ENCODE measurements at places on chromosomes 1 and 21.

- DNase-seq = no peak
Observed at GRCh38 chr1:182410620-182411273, 10.3 kb upstream of the TEDDM1 start.

- no peak for DNase-seq
Observed at GRCh38 chr21:17352996-17353655, 159.7 kb upstream of the CXADR start.

DNA sequence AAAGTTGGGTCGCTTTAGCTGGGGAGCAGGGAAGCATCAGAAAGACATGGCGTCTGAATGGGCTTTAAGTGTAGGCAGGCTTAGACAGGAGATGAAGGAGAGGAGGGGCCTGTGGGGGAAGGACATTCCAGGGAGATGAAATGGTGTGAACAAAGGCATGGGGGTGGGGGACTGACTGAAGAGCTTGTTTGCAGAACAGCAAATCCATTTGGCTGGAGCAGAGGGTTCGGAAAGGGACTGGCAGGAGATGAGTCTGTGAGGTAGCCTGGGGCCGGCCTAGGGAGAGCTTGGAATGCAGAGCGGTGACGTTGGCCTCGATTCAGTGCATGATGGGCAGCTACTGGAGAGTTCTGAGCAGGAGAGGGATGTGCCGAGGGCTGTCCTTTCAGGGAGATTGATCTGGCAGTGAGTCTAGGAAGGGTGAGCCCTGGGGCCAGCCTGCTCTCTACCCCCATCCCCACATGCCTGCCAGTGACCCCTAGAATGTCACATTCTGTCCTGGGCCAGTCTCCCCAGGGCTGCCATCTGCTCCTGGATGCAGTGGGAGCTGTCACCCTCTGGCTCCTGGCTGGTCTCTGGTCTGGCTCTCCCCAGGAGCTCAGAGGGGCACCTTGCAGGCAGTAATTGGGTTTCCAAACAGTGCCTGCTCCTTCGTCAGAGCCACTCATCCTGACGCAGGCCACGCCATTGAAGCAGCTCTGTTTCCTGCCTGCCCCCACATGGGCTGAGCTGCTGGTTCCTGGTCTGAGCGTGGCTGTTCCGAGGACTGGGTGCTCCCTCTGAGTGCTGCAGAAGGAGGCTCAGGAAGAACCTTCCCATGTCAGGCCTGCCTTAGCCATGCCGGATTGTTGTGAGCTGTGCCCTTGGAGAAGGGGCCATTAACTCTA, 22.3 kb upstream of the TMEM222 start:
- peak; percentile 71 for DNase-seq

- no peak for DNase-seq
Observed at GRCh38 chr1:33310702-33311101, 10.2 kb downstream of the A3GALT2 start.

DNA sequence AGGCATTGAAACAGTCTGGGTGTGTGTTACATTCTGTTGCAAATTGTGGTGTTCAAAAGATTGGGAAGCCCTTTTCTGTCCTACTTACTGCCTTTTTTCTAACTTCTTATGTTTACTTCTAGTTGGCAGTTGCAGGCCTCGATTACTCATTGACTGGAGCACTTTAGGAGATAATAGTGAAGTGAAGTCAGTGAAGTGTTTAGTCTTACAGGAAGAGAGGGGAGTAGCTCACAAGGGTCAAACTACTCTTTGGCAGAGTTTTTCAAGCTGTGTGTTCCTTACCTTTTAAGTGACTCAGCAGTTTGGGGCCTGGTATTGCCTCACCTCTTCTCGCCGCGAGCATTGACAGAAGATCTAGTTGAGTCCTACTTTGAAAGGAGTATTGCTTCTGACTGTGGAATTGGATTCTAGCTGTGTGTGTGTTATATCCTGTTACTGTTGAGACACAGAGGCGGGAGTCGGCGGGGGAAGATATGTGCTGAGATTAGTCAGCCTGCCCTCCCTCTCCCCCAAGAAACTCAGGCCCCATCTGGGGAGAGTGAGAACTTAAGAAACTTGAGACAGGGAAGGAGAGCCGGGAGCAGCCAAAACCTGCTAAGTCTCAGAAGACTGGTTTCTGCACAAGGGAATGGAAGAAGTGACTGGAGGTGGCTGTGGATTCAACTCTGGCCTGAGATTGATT, 19.3 kb downstream of the AHCYL1 start:
- peak; percentile 100 for DNase-seq

GRCh38 chr1:212609701-212610574, 1.4 kb downstream of the ATF3 start:
- no peak for DNase-seq

GRCh38 chr1:116391185-116391584, 18.1 kb downstream of the ATP1A1 start:
- no peak for DNase-seq

DNA sequence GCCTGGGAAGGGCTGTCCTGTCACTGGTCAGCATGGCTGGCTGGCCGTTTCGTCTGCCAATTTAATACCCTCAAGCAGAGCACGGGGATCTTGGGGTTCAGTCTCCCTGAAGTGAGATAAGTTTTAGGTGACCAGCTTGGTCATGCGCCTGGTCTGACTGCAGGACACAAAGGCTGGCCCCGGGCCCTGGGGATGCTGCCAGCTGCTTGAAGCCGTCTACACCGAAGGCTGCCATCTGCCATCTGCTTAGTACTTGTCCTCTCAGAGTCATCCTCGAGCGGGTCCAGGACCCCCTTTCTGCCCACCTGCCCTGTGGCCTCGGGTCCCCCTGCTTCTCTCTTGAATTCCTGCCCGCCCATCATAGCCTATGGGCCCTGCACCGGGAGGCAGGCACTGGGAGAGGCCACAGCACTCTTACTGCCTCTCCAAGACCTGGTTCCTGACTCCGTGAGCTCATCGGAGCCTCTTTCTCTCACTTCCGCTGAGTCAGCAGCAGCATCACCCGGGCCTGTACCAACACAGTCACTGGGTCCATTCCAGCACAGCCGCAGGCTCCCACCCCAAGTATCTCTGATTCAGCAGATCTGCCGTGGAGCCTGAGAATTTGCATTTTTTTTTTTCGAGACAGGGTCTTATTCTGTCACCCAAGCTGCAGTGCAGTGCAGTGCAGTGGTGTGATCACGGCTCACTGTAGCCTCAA, 7.0 kb downstream of the FBLIM1 start:
- DNase-seq = no peak

GRCh38 chr21:44958471-44959191, 18.8 kb downstream of the SLX9 start:
- DNase-seq = no peak

- no peak for DNase-seq
Observed at GRCh38 chr1:160614410-160614809, 32.4 kb downstream of the SLAMF1 start.

- no peak for DNase-seq
Observed at GRCh38 chr1:55129194-55129728, 85.9 kb downstream of the USP24 start.

DNA sequence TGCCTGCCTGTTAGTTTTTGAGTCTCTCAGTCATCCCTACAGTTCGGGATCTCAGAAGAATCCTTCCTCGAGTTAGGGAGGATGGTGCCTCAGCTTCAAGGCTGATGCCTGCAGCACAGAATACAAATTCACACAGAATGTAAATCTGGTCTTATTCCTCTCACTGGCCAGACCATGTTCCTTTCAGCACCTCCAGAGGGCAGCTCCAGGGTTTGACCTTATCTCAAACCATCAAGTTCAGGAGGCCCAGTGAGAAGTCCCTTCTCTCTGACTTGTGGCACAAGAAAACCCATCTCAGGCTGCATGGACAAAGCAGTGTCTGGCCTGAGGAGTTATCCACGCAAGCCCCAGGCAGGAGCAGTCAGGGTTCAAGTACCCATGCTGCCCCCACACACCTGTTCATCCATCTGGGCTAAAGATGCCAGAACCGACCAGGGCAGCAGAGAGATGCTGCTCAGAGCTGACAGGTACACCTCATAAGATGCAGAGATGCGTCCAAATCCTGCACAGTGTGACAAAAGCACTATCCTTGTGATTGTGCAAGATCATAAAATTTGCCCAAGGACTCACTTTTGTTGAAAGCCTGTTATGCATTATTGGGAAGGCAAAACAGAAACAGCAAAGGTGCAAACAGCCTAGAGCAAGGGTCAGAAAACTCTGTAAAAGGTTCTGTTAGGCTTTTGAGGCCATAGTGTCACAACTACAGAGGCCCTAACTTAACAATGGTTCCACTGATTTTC, 49.8 kb downstream of the BCAR3 start:
- DNase-seq = no peak

DNA sequence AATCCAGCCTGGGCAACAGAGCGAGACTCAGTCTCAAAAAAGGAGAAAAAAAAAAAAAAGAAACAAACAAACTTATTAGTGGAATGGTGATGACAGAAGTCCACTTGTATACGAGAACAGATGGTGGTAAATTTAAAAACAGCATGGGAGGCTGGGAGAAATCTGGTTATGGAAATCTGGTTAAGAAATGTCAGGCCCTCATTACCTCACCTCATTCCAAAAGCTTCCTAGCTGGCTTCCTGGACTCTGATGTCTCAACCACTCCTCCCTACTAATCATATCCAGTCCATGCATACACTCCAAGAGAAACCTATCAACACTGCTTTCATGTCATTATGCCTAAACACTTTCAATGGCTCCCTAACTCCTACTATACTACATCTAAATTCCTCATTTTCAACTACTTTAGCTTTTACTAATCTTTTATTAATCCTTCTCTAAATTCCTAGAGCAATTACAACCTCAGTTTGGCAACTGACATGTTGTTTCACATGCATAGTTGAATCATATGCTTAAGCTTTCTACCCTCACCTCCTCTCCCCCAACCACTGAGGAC, 52.9 kb downstream of the FOXJ3 start:
- no peak for DNase-seq

GRCh38 chr1:22602060-22602740, 34.2 kb upstream of the C1QA start:
- DNase-seq = no peak

DNA sequence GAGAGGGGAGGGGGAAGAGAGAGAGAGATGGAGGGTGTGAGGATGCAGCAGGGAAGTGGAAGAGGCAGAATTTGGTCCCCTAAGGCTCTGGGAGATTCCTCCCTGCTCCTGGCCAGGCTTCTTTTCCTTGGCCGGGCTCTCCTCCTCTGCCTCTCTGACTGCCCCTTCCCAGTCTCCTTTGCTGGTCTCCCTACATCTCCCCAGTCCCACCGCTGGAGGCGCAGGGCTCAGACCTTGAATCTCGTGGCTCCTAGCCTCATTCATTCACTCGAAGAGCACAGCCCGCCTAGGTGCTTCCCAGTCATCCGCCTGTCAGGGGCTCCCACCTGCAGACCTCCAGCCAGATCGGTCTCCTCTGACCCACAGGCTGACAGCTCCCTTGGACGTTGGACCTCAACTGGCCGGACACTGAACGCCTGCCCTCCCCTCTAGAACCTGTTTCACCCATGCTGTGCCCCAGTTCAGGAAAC, 76.5 kb downstream of the VWA5B1 start:
- no peak for DNase-seq

- DNase-seq = no peak
Observed at GRCh38 chr1:221429264-221429663, 312.6 kb downstream of the DUSP10 start.

GRCh38 chr1:32886004-32886827, at the start of gene HPCA:
Gene HPCA, plus strand, starts transcription at chr1:32886491. Its CDS starts 2,408 bp downstream, at chr1:32888899.
- no peak for DNase-seq

DNA sequence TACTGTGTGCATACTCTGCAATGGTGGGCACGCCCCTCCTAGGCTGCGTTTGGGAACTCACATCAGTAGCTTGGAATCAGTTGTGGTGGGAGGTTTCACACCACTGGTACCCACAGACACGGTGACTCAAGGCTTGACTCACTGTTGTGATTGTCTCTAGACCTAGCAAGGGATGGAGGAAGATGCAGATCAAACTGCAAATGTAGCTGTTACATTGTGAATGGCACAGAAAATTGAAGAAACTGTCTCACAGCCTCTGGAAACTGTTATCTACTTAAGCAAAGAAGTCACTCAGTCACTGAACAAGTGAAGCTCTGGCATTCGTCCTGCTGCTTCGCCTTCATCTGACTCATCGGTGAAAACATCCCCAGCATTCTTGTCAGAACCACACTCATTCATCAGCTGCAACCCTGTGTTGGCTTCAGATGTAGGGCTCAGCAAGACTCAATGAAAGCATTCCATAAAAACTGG, 59.5 kb downstream of the POFUT2 start:
- DNase-seq = peak; percentile 89

DNA sequence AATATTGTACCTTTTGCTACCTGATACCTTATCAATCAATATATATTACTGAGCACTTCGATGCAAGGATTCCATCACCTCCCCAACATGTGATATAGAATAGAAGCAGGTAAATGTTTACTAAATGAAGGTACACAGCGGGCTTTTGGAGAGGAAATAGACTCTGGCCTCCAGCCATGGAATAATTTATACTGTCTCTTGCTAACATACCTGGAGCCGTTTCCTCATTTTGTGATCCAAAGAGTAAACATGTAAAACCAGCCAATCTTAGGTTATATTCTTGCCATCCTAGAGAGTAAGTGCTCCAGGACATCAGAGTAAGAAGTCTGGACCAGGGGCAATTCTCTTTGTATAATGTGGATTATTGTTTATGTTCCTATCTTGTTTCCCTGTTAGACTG, 39.4 kb downstream of the NDUFS5 start:
- no peak for DNase-seq

- no peak for DNase-seq
Observed at GRCh38 chr1:223803211-223803610, 42.5 kb downstream of the TP53BP2 start.

GRCh38 chr1:79052829-79053449, 46.4 kb upstream of the ADGRL4 start:
- no peak for DNase-seq

- no peak for DNase-seq
Observed at GRCh38 chr1:55195521-55196233, 19.5 kb downstream of the USP24 start.

- DNase-seq = peak; percentile 86
Observed at GRCh38 chr1:12040457-12041051, 21.3 kb downstream of the MIIP start.

- DNase-seq = peak; percentile 94
Observed at GRCh38 chr21:37435120-37435519, 68.5 kb downstream of the DYRK1A start.

- peak; percentile 5 for DNase-seq
Observed at GRCh38 chr1:89198491-89199072, at the start of gene GBP4. Gene GBP4, minus strand, starts transcription at chr1:89198942. Its CDS starts 108 bp downstream, at chr1:89198834.

DNA sequence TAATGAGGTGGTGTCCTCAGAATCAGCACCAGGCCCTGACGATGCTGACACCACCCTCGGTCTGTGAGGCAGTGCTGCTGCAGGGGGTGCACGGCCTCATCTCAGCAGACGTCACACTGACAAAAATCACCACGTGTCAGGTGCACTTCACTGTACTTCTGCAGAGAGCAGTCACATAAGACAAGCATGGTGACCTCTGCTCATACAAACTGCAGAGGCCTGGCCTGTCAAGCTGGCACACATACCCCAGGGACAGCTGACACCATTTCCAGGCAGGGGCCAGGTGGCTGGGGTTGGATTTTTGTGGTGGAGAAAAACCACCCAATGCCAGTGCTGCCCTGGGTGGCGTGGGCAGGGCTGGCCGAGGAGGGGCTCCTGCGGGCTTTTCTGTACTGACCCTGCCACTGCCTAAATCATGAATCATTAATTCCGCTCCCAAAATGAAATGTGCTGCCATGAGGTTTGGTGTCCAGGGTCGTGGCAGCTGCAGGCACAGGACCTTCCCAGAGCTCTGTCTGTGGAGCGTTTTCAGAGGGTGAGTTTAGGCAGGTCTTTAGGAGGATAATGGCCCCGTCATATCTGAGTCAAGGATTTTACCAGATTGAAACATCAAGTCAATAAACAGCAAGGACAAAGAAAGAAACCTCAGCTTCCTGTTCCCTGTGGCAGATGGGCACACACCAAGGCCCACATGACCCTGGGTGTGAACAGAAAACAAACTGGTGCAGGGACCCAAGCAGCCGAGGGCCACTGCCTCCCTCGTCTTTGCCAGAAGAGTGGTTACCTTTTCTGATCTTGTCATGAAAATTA, 33.4 kb upstream of the GPR153 start:
- DNase-seq = no peak

Measured in kidney epithelial cell (primary cell).